Activated naive CD4-positive, alpha-beta T cell treated with anti-CD3 and anti-CD28 coated beads, Interleukin-2, amount 10 ng/mL, durations not matched to agents 7 days and 5 days (primary cell): ENCODE measurements at places on chromosomes 3 and 15.

- H3K36me3 ChIP-seq: no peaks in the 10 kb centered on the region
- H3K4me3 ChIP-seq: no peak overlapping the region
- no peak for DNase-seq
- no peaks in the 10 kb centered on the region for H3K4me1 ChIP-seq
- H3K27ac ChIP-seq: no peak overlapping the region
- peaks cover 33% of the 10 kb centered on the region for H3K27me3 ChIP-seq
These were observed 220.7 kb downstream of the VPS13C start for GRCh38 chr15:61839546-61839945.

DNA sequence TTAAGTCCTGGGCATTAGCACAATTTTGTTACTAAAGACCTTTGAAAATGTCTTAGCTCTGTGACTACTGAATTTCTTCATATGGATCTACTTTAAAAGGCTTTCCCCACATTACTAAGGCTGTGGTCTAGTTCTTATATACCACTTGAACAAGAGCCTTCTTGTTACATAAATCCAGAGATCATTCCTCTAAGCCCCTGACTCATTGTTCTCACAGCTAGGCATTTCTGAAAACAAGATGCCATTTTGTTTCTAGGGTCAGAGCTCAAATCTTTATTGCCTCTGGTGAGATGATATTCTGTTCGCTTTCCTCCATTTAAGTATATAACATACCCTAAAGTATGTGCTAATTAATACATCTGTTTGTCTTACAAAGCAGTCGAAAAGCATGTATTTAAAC is 29.8 kb upstream of the LPP start:
- no peak for DNase-seq
- no peak overlapping the region for H3K27ac ChIP-seq
- H3K36me3 ChIP-seq: peaks cover 1% of the 10 kb centered on the region
- H3K4me1 ChIP-seq: peaks cover 10% of the 10 kb centered on the region

GRCh38 chr3:133276594-133276993 is 123.3 kb upstream of the BFSP2 start:
- H3K27ac ChIP-seq: no peak overlapping the region
- no peaks in the 10 kb centered on the region for H3K36me3 ChIP-seq
- DNase-seq: no peak
- H3K4me1 ChIP-seq: no peaks in the 10 kb centered on the region

DNA sequence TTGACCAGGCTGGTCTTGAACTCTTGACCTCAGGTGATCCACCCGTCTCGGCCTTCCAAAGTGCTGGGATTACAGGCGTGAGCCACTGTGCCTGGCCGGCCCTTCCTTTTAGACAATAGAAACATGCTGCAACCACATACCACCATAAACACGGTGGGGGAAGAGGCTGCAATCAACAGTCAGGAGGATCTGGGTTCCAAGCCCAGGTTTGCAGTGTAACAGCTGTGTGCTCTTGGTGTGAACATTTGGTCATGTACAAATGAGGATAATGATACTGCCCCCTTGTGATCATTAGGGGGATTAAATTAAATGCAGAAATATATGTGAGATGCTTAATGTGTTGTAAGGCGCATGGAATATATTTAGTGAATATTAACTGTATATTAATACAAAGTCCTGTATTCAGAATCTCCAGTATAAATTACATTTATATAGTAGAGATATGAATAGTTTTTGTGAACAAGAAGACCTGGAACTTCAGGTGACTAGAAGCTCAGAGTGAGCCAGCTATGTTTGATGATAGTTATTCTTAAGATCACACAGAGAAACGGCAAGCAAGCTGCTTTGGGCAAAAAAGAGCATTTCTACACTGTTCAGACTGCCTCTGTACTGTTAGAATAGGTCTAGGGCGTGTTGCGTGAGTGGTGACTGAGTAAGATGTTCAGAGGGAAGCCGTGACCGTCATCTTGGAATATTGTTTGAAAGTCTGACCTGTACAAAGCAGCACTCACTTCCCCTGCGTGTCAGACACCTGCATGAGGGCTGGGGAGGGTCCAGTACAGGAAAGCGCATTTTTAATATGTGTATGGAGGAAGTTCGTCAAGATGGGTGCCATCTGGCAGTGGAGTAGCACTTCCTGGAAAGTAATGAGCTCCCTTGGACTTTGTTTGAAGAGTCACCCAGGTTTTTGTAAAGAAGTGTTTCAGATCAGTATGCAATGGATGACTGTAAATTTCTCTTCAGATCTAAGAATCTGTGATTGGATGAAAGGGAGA is 125.8 kb downstream of the PGPEP1L start:
- H3K27me3 ChIP-seq: no peaks in the 10 kb centered on the region
- no peak overlapping the region for H3K27ac ChIP-seq
- H3K4me3 ChIP-seq: no peak overlapping the region

- peaks cover 66% of the 10 kb centered on the region for H3K27me3 ChIP-seq
- peak; percentile 84 for DNase-seq
- H3K4me1 ChIP-seq: peaks cover 13% of the 10 kb centered on the region
- no peak overlapping the region for H3K4me3 ChIP-seq
- H3K36me3 ChIP-seq: no peaks in the 10 kb centered on the region
These were observed 5.2 kb upstream of the WNT7A start for GRCh38 chr3:13884851-13885703.

- H3K4me1 ChIP-seq: no peaks in the 10 kb centered on the region
- H3K27me3 ChIP-seq: peaks cover 15% of the 10 kb centered on the region
- H3K27ac ChIP-seq: no peak overlapping the region
These were observed 23.9 kb upstream of the MOBP start for GRCh38 chr3:39443530-39443929.

DNA sequence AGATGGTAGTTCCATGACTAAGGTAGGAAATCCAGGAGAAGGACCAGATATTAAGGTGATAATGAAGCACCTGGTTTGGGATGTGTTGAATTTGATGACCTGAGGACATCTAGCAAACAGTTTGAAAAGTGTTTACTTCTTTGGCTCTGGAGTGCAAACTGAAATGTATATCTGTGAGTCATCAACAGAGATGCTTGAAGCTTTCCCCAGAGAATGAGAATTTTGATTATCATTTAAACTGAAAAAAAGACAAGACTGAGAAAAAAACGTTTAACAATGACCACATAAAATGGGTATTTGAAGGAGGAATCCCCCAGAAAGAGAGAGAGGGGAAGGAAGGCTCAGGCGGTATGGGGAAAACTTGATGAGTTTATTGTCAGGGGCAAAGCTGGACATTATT is 20.7 kb upstream of the GSK3B start:
- H3K27me3 ChIP-seq: no peaks in the 10 kb centered on the region
- no peaks in the 10 kb centered on the region for H3K4me1 ChIP-seq
- H3K4me3 ChIP-seq: no peak overlapping the region
- no peak for DNase-seq
- H3K36me3 ChIP-seq: no peaks in the 10 kb centered on the region
- H3K27ac ChIP-seq: no peak overlapping the region

GRCh38 chr3:46811615-46812236 is 51.5 kb downstream of the MYL3 start:
- H3K27me3 ChIP-seq: peaks cover 41% of the 10 kb centered on the region
- no peaks in the 10 kb centered on the region for H3K36me3 ChIP-seq
- H3K4me3 ChIP-seq: no peak overlapping the region
- no peak for DNase-seq

GRCh38 chr3:19972054-19972453 is 25.2 kb downstream of the RAB5A start:
- no peak overlapping the region for H3K4me3 ChIP-seq
- H3K36me3 ChIP-seq: peaks cover 39% of the 10 kb centered on the region
- H3K27ac ChIP-seq: no peak overlapping the region
- no peak for DNase-seq
- no peaks in the 10 kb centered on the region for H3K27me3 ChIP-seq

GRCh38 chr15:52097180-52097579 is 15.4 kb downstream of the BCL2L10 start:
- H3K4me3 ChIP-seq: no peak overlapping the region
- H3K36me3 ChIP-seq: no peaks in the 10 kb centered on the region
- H3K4me1 ChIP-seq: no peaks in the 10 kb centered on the region
- peaks cover 34% of the 10 kb centered on the region for H3K27me3 ChIP-seq
